ENCODE measurements at places on chromosomes 7 and 10. TPM values are rescaled to one million over a fixed set of nuclear protein-coding genes. Genes with fewer than 3 reads are reported as not detected.
A peak's percentile ranks its signal among the peaks of the same experiment; 100 is the strongest.

Gene VWDE
- total RNA-seq = under 0.01 TPM

GRCh38 chr10:96758423-96758822, 38.1 kb upstream of the PIK3AP1 start:
- DNase-seq = no peak

DNA sequence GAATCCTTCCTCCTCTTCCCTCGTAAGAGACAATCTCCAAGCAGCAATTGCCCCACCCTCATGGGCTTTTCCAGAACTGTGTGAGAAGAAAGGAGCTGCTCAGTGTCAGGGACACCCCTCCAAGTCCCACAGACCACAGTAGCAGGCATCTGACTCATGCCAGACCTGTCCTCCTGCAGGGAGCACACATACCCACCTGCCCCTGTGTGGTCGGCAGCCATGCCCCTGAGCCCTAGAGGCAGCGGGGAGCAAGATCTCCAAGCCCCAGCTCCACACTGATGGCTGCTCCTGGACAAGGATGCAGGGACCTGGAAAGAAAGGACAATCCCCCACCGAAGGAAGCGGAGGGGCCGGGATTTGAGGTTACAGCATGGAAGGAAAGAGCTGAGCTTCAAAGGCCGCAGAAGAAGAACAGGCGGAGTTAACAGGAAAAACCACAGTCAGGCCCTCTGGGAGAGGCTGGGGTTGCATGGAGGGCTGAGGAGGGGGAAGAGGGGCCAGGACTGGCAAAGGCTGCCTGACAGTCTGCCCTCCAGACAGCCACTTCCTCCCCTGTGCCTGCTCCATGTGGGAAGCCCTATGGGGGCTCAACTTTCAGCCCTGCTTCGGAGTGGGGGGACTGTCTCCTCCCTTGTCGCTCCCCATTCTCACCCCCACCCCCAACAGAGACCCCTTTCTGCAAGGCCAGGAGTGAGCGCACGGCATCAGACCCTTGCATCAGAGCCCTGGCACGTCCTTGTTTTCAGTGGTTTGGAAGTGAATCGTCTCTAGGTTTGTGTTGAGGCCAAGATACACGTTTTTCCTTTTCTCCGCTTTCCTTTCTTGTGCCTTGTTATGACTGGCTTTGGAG, 46.8 kb downstream of the ASB13 start:
- peak; percentile 35 for DNase-seq

DNA sequence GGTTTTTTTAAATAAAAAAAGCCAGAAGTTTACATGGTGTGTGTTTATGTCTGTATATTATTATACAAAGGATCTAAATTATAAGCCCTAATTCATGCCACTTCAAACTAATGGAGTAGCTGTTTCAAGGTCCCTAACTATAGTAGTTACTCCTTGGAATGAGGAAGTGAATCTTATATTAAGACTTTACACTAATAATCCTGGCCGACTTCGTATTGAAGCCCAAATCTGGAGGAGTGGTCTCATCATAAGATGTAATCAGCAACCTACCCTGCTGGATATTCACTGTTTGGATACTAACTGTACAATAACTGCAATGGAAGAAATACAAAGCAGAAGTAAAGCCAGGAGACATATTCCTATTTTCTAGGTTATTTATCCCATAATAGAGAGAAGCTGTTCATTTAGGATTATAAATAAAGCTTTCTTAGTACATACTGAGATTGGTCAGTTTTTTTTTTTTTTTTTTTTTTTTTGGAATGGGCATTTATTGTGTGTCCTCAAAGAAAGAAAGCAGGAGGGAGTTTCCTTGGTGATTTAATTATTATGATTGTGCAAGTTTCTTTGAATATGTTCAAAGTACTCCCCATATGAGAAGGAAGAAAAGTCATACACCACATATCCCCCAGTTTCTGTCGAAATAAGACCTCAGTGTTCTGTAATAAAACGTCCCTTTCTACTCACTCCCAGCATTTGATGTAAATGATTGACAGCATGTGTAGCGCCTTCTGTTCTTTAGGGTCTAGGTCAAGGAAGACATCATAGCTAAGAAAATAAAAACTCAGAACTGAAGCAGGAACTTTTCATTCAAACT, 397.8 kb downstream of the EXOC4 start:
- no peak for DNase-seq

Gene GJC3
- total RNA-seq = not detected

DNA sequence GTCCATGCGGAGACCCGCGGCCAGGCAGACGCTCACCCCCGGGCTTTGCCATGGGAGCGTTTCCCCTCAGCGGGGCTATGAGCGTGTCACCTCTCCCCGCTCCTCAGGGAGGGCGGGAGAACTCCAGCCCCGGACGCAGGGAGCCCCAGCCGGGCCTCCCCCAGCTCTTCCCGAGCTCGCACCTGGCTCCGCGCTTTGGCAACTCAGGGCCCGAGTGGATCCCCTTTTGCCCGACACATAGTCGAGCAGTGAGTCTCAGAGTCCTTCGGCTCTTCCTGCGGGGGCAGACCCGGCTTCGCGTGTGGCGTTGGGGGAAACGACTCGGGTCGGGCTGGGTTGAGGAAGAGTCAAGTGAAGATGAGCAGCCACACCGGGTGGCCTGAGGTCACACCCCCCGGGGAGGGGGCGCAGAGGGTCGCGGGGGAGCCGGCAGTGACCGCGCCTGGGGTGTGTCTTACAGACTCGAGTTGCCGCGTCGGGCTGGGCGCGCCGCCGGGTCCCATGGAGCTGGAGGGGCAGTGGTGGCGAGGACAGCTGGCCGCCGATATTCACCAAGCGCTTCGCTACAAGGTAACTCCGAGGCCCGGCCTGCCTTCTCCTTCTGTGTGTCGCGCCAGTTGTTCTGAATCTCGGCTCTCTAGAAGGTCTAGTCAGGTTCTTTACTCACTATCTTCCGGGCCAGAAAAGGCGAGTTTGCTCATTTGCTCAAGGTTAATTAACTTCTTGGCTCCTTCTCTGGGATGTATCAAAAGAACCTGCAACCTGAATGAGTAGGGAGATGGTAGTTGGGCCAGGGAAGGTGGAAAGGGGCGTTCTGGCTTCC, 721 bp downstream of the CCNJ start:
- peak; percentile 57 for DNase-seq

Gene DRGX
- total RNA-seq = not detected

DNA sequence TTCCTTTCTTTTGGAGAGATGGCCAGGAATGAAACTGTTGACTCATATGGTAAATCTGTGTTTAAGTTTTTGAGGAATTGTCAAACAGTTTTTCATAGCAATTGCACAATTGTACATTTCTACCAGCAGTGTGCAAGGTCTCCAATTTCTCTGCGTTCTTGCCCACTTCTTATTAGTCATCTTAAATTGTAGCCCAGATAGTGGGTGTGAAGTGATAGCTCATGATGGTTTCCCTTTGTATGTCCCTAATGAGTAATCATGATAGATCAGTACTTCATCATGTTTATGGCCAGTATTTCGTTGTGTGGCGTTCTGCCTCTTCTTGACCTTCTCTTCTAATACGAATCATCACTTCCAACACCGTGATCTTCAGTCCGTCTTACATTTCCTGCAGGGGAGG, 136.3 kb downstream of the DOCK1 start:
- DNase-seq = peak; percentile 89

DNA sequence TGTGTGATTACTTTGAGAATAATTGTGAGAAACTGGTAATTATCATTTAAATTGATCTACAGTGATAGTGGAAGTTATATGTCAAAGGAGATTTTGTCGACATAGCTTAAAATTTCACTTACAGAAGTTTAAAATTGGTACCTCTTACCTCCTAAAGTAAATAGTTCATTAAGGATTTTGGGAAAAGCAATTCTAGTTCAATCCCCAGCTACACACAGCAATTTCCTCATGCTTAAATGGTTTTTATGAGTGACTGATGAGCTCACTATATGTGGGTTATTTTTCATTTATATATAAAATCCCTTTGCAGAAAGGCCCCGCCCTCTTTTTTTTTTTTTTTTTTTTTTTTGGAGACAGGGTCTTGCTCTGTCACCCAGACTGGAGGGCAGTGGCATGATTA, 12.7 kb downstream of the KMT2E start:
- no peak for DNase-seq

DNA sequence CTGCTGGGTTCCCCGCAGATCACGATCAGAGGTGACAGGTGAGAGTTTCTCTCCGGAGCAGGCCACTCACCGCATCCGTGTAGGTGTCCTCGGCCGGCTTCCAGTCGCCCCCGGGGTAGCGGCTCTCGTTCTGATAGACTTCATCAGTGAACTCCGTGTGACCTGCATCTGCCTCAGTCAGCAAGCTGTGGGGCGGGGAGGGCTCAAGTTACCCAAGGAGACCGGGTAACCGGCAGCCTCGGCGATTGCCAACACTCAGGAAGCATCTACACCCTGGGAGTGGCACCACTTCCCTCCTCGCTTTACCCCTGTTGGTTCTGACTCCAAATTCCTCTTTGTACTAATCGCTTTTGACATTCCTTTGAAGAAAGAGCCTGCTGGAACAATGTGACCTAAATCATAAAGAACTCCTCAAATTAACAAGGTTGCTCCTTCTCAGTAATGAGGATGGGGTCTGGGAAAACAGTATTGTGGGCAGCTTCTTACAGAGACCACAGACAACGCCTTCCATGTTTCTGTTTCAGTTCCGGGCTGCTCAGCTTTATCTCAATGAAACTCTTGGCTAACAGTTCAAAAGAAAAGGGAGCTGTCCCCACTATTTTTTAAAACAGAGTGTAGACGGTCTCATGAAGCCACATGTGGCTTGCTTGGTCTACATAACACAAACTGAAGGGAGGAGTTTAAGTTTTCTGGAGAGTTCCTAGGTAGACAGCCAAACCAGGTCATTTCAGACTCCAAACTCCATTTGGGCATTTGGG, 118.1 kb downstream of the MYOF start:
- peak; percentile 42 for DNase-seq

Gene IDE
- 21.3 TPM for total RNA-seq

GRCh38 chr10:103696411-103697145, 158.8 kb downstream of the SH3PXD2A start:
- peak; percentile 97 for DNase-seq

Gene PGAM2
- total RNA-seq = 0.26 TPM

DNA sequence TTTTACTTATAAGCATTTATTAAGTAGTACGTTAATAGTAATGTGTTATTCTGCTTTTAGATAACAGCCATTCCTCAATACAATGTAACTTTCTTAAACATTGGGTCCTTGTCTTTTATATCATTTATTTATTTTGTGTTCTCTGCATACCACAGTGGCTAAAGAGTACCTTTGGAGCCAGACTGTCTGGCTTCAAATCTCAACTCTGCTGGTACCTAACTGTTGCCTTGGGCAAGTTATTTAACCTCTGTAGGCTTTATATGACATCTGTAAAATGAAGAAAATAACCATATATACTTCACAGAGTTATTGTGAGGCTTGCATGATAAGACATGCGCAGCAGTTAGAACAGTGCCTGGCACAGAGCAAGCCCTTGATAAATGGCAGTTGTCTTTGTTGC, 397.6 kb downstream of the MDFIC start:
- DNase-seq = no peak

GRCh38 chr10:117457932-117458331, 82.7 kb upstream of the PDZD8 start:
- no peak for DNase-seq

Gene COL17A1
- under 0.01 TPM for total RNA-seq

Gene RBAK
- 6.9 TPM for total RNA-seq

Gene SPACDR
- under 0.01 TPM for total RNA-seq

- no peak for DNase-seq
Measured at GRCh38 chr10:52747694-52748093, 24.9 kb downstream of the MBL2 start.

DNA sequence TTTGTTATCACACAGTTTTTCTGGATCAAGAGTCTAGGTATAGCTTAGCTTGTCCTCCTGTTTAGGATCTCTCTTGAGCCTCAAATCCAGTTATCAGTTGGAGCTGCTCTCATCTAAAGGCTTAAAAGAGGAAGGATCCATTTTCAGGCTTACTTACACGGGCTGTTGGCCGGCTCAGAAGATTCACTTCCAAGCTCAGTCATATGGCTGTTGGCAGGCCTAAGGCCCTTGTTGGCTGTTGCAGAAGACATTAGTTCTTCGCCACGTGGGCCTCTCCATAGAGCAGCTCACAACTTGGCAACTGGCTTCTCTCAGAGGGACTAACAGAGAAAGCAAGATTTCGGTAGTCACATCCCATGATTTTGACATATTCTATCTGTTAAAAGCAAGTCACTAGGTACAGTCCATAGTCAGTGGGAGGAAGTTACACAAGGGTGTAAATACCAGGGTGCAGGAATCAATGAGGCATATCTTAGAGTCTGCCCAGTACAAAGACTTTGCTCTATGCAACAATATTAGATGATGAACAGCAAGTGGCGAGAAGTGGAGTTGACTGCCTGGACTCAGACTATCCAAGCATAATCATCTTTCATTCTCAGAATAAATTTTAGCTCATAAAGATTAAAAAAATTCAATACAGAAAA, 280.1 kb upstream of the MBL2 start:
- no peak for DNase-seq

Gene AGBL3
- total RNA-seq = 1.3 TPM

Measured in fibroblast of lung (primary cell).